Esophagus squamous epithelium (tissue), 5 donors: ENCODE measurements at places on chromosomes 12 and 14.

GRCh38 chr12:24903329-24904088, 45.4 kb downstream of the BCAT1 start:
- DNase-seq: no peak

DNA sequence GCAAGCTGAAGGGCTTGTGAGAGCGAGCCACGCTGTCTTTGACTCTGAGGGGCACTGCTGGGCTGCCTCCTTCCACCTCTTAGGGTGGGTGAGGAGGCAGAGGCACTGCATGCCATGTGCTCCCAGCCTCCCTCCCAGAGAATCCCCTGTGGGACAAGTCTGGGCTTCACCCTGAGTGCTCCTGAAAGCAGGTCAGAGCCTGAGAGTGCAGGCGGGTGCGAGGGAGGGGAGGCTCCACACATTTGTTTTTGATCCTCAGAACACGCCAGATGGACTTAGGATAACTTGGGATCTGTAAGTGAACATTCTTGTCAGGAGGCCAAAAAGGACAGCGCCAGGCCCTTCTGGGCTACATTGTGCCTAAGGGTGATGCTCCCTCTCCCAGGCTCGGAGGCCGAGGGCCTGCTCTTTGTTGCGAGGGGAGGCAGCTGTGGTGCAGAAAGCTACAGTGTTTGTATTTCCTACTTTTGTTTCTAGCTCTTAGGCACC, 155.4 kb downstream of the TMX1 start:
- no peak for DNase-seq

GRCh38 chr12:131677699-131678098, 33.2 kb upstream of the SFSWAP start:
- DNase-seq: no peak

DNA sequence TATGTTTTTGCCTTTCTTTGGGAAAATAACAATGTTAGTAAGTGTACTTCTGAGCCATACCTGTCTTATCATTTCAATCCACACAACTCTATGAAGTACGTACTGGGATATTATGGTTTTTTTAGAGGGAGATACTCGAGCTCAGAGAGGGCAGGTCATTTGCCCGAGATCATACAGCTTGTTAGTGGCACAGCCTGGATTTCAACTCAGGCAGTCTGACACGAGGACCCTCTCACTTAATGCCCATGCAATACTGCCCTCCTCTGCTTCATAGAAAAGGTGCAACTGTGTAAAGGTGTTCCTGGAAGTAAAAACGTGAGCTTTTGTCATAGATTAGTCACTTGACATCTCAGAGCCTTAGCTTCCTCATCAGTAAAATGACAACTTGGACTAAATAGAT, 128.0 kb downstream of the NDUFA12 start:
- no peak for DNase-seq

- DNase-seq: no peak
Observed at GRCh38 chr12:103640831-103641230, 53.8 kb downstream of the STAB2 start.

DNA sequence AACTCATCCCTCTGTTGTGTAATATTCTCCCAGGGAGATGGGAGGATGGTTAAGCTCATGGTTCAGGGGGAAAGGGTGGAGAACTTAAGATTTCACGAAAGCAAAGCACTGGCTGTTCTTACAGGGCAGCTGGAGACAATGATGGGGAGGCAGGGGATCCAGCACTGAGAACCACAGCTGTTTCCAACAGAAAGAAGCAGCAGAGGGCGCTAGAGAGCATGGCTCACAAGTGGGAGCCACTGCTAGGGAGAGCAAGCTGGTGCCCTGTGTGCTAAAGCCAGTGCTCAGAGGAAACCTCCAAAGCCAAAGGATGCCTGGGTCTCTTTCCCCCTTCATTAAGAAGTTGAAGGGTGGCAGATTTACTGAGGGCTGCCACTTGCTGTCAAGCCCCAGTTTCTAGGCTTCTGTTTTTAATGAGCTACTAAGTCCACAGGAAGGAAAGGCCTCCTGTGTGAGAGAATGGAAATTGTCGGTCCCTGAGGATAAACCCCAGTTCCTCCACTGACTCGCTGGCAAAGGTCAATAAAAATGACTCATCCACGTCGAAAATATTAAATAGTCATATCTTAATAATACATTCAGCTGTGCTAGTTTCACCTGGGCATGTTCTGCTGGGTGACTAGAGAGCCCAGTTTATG, 199.7 kb downstream of the ANO2 start:
- DNase-seq: no peak

GRCh38 chr14:74615735-74616134, 3.7 kb upstream of the LTBP2 start:
- no peak for DNase-seq

DNA sequence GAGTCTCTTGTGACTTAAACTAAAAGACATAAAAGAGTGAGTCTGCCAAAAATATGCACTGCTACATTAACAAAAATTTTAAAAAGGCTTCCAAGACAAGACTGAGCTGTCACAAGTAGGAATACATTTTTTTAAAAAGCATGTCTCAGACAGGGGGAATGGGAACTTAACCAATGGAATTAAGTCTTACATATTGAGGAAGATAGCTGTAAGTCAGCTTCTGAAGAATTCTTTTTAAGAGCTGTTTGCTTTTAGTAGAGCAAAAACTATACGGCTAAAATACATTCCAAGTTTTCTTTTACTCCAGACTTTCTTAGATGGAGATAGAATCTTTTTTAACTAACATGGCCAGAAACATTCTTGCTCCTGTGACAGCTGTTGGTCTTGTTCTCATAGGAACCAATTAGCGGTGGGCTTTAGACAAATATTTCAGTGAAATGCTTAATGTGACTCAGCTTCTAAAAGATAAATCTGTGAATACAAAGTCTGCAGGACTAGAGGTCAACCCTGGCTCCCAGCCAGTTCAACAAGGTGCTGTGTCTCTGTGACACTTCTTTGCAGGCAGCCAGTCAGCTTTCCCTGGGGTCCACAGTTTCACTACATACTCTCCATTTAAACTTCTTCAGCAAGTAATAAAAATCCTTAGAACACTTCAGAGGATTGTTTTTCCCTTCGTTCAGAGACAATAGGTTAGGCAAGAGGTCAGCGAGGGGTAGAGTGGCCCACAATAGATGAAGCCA, 187.6 kb downstream of the NAV3 start:
- DNase-seq: no peak

DNA sequence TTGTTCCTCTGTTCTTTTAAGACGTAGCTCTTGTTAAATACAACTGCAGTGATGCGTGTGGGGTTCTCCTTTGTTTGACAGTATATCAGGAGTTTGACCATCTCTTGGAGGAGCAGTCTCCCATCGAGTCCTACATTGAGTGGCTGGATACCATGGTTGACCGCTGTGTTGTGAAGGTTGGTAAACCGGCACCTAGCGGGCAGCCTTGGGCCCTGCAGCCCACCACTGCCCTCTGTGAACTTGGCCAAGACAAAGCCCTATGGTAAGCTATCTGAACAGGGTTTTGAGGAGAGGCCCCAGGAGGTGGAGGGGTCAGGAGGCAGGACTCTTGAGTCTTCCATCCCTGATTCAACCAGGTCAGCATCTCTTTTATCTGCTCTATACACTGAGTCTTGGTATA, 54.6 kb upstream of the RIC8B start:
- DNase-seq: no peak

GRCh38 chr14:99264691-99265450, 7.1 kb downstream of the BCL11B start:
- DNase-seq: no peak

DNA sequence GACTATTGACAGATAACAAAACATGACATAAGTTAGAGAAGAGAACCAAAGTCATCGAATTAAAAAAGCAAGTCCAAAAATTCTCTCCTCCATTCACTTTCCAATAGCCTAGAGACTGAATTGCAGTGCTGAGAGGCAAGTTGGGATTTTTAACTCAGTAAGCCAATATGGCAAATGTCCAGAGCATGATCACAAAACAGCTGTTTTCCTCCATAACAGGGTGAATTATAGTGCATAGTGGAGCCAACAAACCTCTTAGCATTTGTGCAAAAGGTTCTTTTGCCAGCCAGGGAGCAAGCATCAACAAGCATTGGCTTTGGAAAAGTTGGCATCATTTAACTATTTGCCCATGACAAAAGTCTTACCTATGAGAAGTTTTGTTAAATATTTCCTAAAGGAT, 458.8 kb upstream of the NOVA1 start:
- no peak for DNase-seq

GRCh38 chr12:94405413-94406116, 54.1 kb downstream of the CEP83 start:
- no peak for DNase-seq

DNA sequence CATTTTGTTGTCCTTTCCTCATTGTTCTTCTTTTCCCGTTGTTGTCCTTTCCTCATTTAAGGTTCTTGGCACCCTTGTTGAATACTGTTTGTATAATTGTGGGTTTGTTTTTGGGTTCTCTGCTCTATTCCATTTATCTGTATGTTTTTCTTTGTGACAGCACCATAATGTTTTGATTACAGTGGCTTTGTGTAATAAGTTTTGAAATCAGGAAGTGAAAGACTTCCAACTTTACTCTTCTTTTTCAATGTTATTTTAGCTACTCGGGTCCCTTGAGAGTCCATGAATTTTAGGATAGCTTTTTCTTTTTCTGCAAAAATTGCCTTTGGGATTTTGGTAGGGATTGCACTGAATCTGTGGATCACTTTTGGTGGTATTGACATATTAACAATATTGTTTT, 28.1 kb downstream of the ETNK1 start:
- no peak for DNase-seq

DNA sequence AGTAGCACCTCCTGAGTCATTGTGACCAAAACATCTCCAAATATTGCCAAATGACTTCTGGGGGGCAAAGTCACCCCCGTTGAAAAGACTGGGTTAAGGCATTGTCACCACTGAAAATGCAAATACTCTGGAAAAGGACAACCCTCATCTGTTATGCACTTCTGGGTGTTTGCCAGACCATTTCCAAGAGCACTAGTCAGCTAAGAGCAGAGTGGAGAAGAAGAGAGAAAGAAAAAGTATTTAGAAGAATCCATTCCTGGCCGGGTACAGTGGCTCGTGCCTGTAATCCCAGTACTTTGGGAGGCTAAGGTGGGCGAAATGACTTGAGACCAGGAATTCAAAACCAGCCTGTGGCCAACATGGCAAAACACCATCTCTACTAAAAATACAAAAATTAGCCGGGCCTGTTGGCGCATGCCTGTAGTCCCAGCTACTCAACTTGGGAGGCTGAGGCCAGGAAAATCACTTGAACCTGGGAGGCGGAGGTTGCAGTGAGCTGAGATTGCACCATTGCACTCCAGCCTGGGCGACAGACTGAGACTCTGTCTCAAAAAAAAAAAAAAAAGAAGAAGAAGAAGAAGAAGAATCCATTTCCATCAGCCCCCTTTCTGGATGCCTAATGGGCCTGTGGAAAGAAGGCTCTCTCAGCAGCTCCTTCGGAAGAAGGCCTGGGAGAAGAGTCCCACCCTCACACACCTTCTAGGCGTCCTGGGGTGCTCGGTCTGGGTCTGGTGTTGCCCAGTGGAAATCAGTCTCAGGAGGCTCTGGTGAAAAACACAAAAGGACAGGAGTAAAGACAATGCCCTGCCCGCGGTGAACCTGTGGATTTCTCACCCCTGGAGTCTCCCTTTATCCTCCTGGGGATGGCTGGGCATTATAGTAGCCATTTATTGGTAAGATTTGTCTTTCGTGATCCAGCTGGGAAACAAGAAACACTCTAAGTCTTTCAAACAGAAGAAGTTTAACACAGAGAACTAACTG, 3.5 kb upstream of the LTBR start:
- DNase-seq: no peak

- no peak for DNase-seq
Observed at GRCh38 chr12:119181944-119182343, 3.2 kb downstream of the HSPB8 start.

DNA sequence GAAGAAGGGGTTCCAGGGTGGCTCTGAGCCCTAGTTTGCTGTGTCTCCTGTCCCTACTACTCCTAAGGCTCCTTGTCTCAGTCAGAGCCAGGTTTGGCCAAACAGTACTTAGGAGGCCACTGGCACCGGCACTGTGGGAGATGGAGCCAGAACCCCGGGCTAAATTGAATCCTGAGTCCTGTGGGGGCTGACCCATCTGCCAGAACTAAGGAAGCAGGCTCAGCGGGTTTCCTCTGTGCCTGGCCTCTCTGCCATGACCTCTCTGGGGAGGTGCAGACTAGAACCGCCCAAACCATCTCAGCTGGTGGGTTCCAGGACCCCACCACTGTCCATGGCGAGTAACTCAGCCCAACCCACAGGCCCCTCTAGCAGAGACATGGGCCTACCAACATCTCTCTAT, 5.5 kb downstream of the ACTN1 start:
- DNase-seq: no peak

- DNase-seq: no peak
Observed at GRCh38 chr12:117298648-117299225, 62.7 kb downstream of the NOS1 start.

DNA sequence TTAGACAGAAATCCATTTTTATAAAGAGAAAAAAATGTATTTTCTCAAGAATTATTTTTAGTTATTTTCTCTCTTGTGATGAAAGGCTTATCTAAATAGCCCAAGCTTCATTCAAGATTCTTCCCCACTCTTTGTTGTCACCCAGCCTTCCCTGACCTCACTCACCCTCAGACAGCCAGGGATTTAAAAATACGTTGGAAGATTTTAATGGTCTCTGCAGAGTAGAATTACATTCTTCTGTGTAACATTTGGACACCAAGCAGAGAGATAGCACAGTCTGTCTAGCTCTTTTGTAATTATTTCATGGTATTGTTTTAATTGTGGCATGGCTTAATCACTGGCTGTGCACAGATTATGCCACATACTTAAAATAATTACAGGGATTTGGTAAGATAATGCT, 130.3 kb downstream of the IGF1 start:
- no peak for DNase-seq

DNA sequence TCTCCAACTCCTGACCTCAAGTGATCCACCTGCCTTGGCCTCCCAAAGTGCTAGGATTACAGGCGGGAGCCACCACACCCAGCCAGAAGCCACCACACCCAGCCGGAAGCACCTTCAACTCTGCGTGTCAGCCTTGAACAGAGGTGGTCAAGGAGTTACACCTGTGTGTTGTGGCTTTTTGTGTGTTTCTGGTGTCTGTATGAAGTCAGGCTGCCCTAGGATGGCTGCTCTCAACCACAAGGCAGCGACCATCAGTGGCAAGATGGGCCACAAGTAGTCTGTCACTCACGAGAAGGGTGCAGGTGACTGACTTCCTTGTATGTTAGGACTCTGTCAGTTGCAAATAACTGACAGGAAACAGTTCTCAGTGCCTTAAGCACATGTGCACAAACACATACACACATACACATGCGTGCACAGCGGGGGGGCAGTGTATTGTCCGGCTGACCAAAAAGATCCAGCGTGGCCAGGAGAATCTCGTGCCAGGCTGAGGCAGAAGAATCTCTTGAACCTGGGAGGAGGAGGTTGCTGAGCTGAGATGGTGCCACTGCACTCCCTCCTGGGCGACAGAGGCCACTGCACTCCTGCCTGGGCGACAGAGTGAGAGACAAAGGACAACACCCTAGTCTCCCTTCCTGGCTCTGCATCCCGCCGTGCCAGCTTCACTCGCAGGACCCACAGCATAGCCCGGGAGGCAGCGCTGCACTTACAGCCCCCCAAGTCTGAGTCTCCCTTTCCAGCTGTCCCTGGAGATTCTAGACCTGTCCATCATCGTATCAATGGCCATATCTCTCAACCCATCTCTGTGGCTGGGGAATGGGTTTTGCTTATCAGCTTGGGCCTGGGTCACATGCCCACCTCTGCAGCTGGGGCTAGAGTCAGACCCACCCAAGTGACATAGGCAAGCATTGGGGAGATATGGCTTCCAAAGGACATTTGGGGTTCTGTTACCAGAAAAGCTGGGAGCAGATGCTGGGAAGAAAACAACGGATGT, 13.7 kb downstream of the P2RX4 start:
- DNase-seq: no peak
